Suppressor macrophage treated with lipopolysaccharide for 1 hour (primary cell): ENCODE measurements at places on chromosomes 3 and 15.
A peak's percentile ranks its signal among the peaks of the same experiment; 100 is the strongest.

- DNase-seq, result no peak
Observed at GRCh38 chr3:10006762-10007090, 19.5 kb upstream of the FANCD2 start.

DNA sequence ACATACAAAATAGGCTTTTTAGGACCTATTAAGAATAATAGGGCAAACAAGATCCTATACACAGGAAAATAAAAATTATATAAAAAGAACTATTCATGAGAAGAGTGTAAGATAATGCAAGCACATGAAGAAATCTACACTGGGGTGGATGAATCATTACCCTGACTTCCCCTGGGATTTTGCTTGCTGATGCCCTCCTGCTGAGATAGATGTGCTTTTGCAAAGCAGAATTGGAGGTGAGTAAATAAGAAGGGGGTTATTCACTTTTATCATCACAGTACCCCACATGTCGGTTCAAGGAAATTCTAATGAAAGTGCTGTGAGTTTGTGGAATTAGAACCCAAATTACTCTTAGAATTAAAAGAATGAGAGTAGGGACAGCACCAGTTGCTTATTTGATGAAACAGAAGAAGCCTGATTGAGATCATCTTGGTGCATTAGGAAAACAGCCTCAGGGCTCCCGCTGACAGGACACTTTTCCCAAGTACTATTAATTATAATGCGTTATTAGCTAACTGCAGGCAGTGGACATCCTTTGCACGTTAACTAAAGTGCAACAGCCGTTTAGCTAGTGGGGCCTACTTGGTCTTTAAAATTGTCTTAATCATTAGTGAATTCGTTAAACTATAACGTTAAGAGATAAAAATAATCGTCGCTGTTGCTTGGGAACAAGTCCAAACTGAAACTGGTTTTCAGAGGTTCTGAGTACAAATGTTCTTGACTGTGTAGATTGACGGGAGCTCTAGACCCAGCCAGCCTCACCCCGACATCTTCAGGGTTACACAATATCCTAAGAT is 48.4 kb downstream of the SLC2A2 start:
- no peak for DNase-seq

DNA sequence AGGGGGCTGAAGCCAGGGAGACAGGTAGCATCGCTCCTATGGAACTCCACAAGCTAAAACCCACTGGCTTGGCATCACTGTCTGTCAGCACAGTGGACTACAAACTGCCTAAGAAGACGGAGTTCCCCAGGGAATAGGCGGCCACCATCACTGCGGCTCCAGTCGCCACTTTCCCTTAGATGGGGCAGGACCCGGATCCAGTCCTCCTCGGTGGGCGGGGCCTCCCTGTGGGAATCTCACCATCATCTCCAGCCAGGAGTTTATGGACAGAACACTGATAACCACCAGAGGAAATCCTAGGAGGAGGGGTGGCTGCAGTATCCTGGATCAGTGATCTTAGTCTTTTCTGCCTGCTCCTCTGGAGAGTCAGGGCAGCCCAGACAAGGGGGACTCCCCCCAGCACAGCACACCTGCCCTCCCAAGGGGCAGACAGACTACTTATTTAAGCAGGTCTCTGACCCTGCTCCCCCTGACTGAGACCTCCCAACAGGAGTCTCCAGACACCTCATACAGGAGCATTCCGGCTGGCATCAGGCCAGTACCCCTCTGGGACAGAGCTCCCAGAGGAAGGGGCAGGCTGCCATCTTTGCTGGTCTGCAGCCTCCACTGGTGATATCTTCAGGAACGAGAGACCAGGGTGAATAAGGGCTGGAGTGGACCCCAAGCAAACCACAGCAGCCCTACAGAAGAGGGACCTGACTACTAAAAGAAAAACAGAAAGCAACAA is 435.6 kb upstream of the RASGRP1 start:
- no peak for DNase-seq

GRCh38 chr3:10438902-10439610 is 66.3 kb downstream of the ATP2B2 start:
- DNase-seq, result no peak

- DNase-seq, result no peak
Observed at GRCh38 chr15:68420186-68420684, 11.7 kb downstream of the ITGA11 start.

GRCh38 chr3:52324676-52325075 is 8.6 kb downstream of the DNAH1 start:
- no peak for DNase-seq

GRCh38 chr3:195929452-195929851 is 21.1 kb upstream of the TNK2 start:
- no peak for DNase-seq

DNA sequence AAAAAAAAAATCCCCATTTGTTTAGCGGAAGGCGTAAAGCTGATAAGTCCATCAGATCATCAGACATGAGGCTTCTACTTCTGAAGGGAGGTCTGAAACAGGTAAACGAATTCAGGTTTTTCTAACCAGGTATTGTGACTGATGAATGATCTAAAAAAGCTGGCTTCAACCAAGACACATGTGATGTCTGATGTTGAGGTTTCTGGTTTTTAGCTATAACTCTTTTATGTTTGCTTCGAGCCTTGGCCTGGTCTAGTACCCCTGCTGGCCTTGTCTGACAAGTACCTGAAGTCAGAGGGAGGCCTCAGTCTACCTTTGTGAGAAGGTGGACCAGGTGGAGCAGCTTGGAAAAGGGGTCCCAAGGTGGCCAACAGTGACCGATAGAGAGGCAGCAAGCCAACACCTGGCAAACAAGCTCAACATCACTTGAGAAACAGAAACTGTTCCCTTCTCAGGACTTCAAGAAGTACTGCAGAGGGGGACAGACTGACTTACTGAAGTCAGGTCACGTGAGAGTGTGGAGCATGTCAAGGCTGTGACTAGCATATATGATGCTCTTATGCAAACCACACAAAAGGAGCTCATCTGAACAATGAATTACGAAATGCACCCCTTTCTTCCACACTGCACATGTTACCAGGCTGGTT is 33.0 kb upstream of the CA12 start:
- DNase-seq, result no peak

DNA sequence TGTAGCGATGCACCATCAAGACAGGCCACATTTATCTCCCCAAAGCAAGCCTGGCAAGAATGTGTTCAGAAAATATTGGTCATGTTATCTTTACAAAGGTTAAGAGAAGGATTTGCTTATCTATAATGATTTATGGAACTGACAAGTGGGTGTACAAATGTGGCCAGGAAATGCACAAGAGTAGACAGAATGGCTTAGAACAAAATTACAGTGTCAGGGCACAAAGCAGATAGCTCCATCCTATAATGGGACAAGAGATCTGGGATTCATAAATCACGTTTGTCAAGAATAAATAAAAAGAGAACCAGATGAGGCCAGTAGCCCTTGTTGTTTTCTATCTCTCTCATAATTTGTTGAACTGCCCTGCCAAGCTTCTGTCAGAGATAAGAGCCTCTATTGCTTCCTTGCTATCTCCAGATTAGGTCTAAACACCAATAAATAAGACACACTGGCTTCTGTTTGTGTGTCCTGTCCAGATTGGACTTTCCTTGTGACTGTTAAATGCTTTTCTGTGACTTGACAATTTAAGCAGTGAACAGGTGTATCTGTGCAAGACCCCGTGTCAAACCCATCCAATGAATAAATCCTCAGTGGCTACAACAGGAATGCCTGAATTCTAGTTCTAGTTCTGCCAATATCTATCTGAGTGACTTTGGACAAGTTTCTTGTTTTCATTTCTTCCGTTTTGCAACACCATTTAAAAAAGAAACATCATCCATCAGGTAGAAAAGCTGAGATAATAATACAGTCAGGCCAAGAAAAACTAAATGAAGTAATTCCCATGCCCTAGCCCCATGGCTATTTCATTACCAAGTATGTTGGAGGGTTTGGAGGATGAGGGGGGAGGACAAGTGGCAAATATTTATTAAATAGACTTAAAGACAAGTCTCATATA is 157.2 kb downstream of the DCLK3 start:
- no peak for DNase-seq

GRCh38 chr3:7241584-7242302 is 380.8 kb downstream of the GRM7 start:
- DNase-seq, result no peak

DNA sequence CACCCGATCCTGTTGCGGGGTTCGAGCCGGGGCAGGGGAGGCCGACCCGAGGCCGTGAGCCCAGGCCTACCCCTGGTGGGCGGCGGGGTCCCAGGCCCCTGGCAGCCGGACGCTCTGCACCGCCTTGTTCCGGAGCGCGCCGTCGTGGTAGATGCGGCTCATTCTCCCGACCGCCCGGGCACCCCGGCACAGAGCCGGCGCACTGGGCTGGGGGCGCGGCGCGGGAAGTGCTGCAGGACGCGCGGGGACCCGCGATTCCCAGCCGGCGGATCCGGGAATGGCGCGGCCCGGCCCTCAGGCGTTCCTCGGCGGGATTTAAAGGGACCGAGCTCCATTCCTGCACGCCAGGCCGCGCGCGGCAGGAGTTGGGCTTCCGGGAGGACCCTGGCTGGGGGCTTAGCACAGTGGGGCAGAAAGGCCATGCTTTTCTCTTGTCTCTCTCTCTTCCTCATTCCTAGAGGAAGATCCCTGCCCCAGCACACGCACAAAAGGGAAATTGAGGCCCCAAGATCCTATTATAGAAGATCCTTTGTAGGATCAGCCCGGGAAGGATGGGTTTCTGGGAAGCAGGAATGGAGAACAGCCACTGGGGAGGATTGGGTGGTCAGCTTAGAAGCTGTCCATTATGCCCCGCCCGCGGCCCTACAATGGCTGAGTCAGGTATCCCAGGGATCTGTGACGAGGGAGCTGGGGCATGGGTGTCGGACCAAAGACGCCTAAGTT is at the start of gene ARPIN:
Gene ARPIN, minus strand, starts transcription at position 279 of the 723 bp plus-strand sequence. Its CDS starts 117 bp downstream, at position 162.
- DNase-seq, result peak; percentile 47

DNA sequence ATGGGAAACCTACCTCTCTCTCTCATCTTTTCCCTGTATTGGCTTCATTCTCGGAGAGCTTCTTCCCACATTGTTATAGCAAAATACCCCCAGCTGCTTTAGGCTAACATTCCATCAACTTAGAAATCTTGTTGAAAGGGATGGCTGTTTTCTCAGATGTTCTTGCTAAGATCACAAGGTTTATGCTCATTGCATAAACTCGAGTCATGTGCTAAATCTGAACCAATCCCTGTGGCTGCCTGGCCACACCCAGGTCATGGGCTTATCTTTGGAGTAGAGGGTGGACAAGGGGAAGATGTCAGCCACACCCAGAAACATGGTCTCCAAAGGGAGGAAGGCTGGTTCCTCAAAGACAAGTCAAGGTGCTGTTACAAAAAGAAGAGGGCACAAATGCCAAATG is 150.6 kb upstream of the UMPS start:
- DNase-seq, result no peak
